Activated CD8-positive, alpha-beta memory T cell treated with anti-CD3 and anti-CD28 coated beads, Interleukin-2, amount 10 ng/mL, durations not matched to agents 7 days and 5 days (primary cell): ENCODE measurements at places on chromosomes 7 and 10.

DNA sequence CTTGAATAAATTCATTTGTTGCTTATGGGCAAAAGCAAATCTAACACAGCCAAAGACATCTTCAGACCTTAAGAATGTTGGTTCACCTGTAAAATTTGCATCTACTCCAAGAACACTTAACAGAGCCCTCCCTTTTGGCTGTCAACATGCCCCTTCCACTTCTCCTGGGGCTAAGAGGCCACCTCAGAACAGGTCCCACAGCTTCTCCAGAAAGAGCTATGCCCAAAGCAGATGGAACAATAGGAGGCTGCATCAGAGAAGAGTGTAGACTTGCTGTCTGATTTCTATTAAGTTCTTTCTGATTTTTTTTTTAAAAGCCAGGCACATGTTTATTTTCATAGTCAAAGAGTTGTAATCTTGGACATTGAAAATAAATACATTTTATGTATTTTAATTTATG is 26.1 kb upstream of the TRIL start:
- no peak for DNase-seq

- DNase-seq, result no peak
Measured at GRCh38 chr7:14233868-14234369, 244.5 kb upstream of the ETV1 start.

DNA sequence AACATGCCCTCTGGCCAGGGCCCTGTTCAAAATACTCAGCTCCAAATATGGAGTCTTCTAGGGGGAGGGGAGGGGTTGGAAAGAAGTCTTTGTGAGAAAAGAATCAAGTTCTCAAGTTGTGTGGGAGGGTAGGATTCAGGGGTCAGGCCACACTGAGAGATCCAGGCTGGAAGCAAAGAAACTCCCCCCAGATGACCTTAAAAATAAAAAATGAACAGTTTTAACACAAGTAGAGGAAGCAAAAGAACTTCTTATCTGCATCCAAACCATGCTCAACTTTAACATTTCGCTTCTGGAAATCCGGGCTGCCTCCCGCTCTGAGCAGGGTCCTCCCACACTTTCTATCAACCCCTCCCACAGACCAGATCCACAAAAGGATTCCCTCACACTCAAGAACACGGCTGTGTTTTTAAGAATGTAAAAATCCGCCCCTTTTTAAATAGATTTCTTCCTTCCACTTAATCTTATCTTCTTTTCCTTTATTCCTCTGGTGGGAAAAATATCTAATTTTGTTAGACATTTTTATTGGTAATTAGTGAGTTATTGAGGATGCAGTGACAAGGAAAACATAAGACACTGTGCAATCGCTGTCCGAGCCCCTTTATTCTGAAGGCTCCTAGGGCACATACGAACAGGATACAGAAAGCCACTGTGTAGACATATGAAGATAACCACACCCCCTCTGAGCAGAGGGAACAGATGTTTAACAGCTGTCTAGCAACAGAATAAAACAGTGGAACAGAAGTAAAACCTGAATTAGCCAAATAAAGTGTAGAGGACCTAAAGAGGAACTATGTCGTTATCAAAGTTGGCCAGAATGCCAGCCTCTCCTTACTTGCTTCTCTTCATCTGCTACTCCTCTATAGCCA is 43.8 kb downstream of the CYTH3 start:
- no peak for DNase-seq

DNA sequence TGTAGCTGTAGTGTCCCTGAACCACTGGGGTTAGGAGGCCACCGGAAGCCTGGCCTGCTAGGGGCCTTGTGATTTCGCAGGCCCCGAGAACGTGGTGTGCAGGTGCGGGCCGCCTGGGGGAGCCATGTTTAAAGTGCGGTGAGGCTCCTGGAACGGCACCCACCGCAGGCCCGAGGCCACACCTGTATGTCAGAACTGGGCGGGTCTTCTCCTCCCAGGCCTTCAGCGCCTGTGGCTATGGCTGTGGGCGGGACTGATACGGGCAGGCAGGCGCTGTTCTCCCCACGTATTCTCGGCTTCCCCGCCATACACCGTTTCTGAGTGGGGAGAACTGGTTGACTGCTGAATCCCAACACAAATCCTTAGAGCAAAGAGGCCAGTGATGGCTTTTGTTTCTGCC is 74.8 kb downstream of the DNAJB6 start:
- DNase-seq, result peak; percentile 84

- peak; percentile 71 for DNase-seq
Measured at GRCh38 chr10:68156373-68157185, 47.3 kb downstream of the MYPN start.

DNA sequence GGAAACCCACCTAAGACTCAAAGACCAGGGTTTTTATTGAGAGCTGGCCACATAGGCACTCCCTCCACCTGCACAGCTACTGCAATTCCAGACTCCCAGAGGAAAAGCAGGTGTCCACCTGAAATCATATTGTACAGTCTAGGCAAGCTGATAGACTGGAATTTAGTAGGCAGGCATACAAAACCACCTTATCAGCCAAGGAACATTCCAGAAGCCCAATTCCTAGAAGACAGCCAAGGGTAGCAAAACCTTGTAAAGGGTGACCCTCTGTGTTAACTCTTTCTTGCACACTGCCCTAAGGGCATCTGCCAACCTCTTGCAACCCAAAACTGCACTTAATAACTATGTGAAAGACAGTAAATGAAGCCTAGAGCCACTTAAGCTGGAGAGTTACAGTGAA is 5.3 kb downstream of the TMEM176A start:
- no peak for DNase-seq

DNA sequence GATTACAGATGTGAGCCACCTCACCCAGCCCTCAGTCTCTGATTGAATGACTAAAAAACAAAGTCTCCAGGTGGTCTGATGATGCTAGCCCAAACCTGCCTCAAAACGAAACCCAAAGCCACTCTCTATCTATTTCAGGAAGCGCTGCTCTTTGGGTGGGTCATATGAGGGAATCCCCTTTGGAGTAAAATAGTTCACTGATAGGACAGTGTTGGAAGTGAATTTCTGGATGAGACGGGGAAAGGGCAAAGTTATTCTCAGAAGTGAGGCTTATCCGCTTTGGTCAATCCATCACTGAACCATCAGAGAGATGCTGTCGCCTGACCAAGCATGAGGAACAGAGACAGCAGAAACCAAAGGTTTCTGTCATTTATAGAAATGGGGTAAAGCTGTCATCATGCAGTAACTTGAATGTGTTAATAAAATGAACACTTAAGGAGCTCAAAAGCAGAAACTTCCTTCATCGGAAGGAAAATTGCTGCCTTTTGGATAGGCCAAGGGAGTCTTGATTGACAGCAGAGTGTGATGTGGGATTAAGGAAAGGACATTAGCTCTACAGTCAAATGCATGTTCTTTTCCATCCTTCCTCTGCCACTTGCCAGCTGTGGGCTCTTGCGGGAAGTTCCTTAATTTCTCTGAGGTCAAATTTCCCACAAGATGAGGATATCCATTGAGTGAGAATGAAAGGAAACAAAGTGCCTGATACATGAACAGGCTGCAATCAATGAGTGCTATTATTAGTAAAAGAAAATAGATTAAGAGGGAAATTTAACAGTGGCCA is 64.9 kb upstream of the C1QL3 start:
- peak; percentile 46 for DNase-seq

GRCh38 chr7:39838326-39838725 is 111.7 kb upstream of the CDK13 start:
- no peak for DNase-seq

GRCh38 chr7:142983825-142984224 is 21.7 kb upstream of the KEL start:
- no peak for DNase-seq

GRCh38 chr10:97456034-97456685 is 10.2 kb downstream of the ZDHHC16 start:
- no peak for DNase-seq

GRCh38 chr10:4132216-4132556 is 347.2 kb upstream of the KLF6 start:
- no peak for DNase-seq
